ENCODE measurements at places on chromosomes 2 and 18.

- DNase-seq, result no peak
These were observed 82.9 kb downstream of the CHRNA1 start for GRCh38 chr2:174681099-174682006.

- DNase-seq, result no peak
These were observed 104.6 kb downstream of the PTPN4 start for GRCh38 chr2:119864318-119864717.

DNA sequence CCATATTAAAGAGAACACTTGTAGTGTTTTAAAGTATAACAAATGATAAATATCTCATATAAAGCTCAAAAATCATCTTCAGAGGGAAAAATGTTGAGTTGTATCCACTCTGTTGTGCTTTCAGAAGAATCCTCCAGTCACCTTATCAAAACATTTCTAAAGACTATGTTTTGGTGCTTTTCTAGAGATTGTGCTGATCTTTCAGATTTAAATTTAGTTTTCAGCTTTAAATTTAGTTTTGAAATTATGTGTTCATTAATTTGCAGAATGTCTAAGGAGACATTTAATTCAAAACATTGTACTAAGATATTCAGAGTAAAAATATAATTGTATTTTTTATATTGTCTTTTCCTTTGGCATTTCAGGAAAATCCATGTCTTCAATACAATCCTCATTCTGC lies 303.1 kb upstream of the KYNU start:
- DNase-seq, result no peak

- no peak for DNase-seq
These were observed 550 bp upstream of the SFXN5 start for GRCh38 chr2:73072129-73072395.

GRCh38 chr2:10183146-10183675 lies 60.7 kb downstream of the RRM2 start:
- no peak for DNase-seq

DNA sequence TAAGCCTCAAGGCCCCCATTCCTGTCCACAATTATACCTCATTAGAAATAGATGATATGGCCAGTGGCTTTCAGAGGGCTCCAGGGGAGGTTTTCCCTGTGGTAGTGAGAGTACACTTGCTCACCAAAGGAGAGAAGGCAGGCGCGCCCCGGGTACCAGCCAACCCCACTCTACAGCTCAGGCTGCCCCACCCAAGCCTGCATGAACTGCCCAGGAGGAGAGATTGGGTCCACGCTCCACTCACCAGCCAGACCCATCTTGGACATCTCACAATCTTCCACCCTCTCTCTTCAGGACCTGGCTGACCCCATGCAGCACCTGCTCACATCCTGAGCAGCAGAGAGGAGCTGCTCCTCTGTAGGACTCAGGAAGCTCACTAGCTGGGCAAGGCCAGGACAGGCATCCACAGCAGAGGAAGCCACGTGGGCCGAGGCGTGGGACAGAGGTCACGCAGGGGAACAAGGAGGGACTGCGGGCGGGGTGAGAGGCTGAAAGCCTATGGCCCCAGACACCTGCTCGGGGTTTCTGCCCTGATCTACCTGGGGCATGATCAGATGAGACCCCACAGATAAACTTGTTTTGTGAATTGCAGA lies 53.9 kb upstream of the GLI2 start:
- DNase-seq, result no peak

GRCh38 chr2:238203973-238204683 lies 633 bp upstream of the ILKAP start:
- no peak for DNase-seq

- DNase-seq, result no peak
These were observed 2.8 kb upstream of the GAD1 start for GRCh38 chr2:170813611-170814532.

DNA sequence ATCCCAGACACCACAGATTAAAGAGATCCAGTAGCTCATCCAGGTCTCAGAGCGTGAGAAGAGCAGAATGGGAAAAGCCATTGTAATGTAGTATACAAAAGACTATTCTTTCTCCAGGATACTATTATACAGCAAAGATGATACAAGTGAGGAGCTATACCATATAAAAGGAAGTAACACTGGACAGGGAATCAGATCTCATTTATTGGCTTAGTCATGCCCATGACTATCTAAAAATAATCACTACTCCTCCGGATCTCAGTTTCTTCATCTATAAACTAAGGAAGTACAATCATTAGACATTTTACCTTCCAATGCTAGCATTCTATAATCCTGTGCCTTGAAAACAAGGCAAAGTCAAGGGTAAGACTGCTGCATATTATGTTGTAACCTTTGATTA lies 19.4 kb downstream of the KRCC1 start:
- DNase-seq, result no peak

DNA sequence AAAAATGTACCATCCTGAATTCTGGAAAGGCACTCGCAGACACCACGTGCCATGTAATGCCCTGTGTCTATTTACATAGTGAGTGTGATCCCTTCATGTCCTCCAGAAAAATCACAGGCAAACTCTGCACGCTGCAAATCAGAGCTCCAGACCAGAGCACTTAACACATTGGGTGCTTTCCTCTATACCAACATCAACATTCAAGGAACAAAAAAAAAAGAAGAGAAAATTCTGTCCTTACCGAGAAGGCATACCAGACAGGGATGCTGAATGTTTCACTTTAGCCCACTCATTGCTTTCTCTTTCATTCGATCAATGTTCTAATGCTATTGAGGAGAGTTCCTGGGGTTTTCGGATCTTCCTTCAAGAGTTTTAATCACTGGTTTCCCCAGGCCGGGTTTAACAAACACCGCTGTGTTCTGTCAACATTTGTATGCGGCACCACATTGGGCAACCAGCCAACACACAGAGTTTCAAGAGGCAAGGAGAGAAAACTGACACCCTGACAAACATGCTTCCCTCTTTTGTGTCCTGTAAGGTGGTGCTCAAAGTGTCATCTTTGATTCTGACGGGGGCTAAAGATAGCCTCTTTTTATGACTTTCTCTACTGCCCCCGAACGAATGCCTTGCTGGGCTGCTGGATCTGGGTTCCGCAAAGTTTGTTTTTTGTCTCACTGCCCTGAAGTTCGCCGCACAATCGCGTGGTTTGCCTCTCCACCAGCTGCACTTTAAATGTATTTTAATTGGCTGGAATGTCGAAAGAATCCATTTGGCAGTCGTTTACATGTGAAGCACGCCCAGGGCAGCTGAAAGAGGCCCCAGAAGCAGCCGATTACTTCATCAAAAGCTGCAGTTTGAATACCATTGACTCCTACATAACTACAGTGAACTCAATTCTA lies 106.4 kb upstream of the NCKAP5 start:
- no peak for DNase-seq

GRCh38 chr2:11568436-11568835 lies 34.6 kb downstream of the GREB1 start:
- DNase-seq, result no peak

DNA sequence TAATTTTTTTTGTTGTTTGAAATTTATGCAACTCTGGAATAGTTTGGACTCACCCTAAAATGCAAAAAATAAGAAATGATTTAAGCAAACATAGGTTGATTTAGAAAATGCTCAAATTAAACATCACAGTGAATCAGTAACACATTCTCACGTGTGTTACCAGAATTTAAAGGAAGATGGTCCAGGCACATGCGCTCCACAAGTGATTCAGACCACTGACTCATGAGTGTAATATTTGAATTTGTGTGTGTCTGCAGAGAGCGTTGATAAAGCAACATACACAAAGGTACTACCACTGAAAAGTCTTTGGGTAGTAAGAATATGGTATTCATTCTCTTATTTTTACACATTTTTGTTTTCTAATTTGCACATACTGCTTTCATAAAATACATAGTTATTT lies 7.9 kb downstream of the SS18 start:
- DNase-seq, result no peak

DNA sequence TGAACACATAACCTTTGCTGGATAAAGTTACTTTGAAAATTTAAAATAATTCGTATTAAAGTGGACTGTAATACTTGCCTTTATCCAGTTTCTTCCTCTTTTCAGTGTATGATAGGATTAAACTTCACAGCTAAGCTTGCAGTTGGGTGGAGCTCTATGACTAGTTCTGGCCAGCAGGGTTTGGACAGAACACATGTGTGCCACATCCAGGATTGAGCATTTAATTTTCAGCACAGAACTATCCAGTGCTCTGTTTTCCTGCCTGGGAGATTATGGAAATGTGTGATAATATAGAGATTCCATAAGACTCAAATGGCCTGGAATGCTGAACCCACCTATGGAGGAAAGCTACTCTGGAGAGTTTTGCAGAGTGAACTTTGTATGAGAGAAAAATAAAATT lies 200.2 kb downstream of the OSR1 start:
- DNase-seq, result no peak

GRCh38 chr2:218319813-218320365 lies 27.6 kb upstream of the TMBIM1 start:
- no peak for DNase-seq

- no peak for DNase-seq
These were observed 180.6 kb downstream of the IRS1 start for GRCh38 chr2:226618875-226619605.

GRCh38 chr2:48529194-48529593 lies 760 bp upstream of the STON1 start:
- DNase-seq, result no peak

- no peak for DNase-seq
These were observed 407.6 kb downstream of the TGIF1 start for GRCh38 chr18:3857544-3857943.

- DNase-seq, result no peak
These were observed 79.2 kb upstream of the EPC2 start for GRCh38 chr2:148565272-148565894.

GRCh38 chr2:119160361-119160990 lies 1.9 kb upstream of the C1QL2 start:
- DNase-seq, result no peak

DNA sequence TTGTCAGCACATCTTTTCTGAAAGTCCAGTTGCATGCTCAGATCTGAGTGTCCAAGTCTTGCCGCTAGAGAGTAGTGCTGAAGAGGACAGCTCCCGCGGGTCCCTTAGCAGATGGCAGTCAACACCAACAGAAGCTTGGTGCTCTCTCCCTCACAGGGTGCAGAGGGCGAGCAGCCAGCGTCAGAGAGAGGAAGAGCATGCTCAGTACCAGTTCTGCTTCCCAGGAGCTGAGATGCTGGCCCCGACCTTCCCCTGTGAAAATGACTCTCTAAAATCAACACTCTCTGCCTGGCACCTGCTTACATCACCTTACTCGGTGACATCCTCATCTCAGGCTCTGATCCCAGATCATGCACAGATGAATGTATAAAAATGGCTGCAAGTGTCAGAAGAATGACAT lies 86.0 kb upstream of the TWIST2 start:
- no peak for DNase-seq

DNA sequence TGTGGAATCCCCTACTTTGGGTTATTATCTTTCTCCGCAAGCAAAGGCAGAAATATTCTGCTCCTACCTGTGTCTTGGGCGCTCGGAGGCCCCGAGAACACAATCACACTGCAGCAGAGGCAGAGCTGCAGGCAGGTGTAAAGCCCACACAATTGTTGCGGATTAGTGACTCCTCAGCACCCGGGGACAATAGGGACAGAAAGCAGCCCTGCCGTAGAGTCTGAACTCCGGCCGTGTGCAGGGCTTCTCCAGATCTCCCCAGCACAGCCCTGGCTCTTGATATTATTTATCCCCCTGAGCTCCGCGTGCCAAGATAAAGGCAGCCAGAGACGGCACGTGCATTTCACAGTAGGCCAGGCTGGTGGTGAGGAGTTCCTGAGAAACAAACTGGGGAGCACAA lies 229.2 kb downstream of the EN1 start:
- no peak for DNase-seq

DNA sequence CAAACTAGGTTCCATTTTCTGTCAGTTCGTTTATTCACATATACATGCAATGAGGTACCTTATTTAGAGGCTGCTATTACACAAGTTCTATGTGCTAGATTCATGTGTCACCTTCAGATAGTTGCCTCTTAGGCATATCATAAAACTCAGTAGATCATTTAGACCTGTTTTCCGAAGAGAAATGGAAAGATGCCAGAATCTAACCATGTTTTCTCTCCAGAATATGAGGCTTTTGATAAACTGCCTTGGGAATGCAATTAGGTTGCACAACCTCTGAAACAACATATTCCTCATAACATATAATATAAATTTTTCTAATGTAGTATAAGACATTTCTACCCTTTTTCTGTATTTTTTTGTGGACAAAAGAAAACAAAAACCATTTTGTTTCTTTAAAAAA lies 108.1 kb downstream of the PRPF40A start:
- no peak for DNase-seq

GRCh38 chr2:224958873-224959272 lies 83.4 kb downstream of the DOCK10 start:
- DNase-seq, result no peak

- DNase-seq, result no peak
These were observed 61.9 kb upstream of the IL1R1 start for GRCh38 chr2:102080451-102081242.

DNA sequence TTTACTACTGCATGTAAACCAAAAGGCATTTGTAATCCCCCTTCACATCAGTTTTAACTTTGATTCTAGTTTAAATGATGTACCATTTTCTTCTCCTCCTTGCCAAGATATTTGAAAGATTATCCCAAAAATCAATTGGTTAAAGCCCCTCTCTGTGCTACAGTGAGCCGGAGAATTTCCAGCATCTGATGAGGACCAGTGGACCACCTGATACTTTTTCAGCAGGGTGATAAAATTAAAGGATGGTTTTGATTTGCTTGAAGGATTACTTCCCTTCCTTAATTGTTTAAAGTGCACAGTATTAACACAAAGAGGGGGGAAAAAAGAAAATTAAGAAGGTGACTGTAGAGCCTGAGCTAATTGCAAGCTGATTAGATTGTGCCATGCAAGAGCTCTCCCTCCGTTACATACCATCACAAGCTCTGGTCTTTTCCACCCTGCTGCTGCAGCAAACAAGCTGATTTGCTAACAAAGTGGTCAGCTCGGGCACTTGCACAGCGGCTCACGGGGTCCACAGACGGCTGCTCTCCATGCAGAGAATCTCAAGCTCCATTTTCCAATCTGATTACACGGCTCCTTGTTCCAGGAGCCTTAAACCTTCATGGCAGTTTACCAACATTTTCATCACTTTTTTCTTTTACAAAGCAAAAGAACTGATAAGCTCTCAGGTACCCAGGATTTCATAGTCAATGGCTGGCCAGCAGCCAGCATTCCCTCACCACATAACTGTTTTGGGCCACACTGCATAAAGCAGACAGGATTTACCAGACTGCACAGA lies 22.1 kb downstream of the FIGN start:
- DNase-seq, result no peak

- no peak for DNase-seq
These were observed 23.7 kb downstream of the CRACDL start for GRCh38 chr2:98912221-98912851.

GRCh38 chr18:21004726-21005125 lies 106.9 kb downstream of the ROCK1 start:
- DNase-seq, result no peak

GRCh38 chr2:71783215-71783614 lies 329.9 kb downstream of the DYSF start:
- DNase-seq, result no peak
